ENCODE measurements at places on chromosomes 7 and 10.

DNA sequence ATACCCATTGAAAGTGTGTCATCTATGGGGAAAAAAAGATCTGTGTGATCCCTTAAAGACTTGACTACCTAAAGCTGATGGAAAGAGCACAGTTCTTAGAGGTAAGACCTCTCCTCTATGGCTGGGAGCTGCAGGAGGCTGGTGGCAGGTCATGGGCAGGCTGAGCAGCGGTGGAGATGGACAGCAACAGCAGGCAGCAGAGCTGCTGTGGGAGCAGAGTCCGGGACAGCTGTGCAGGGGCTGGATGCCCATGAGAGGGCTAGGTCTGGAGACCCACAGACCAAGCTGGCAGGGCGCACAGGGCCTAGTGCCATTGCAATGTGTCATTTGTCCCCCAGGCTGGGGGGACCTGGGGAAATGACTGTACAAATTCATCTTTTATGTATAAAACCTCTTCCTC lies 13.4 kb upstream of the EPHA1 start:
- DNase-seq: no peak

GRCh38 chr7:151704299-151704959 lies 172.5 kb downstream of the PRKAG2 start:
- no peak for DNase-seq

- no peak for DNase-seq
Observed at GRCh38 chr7:98284335-98285036, 3.0 kb downstream of the BRI3 start.

- no peak for DNase-seq
Observed at GRCh38 chr10:17993361-17993760, 41.6 kb downstream of the SLC39A12 start.

- DNase-seq: no peak
Observed at GRCh38 chr7:108974641-108975040, 405.0 kb downstream of the DNAJB9 start.

- DNase-seq: no peak
Observed at GRCh38 chr7:140638173-140638791, 2.3 kb downstream of the DENND2A start.

Measured in activated CD4-positive, alpha-beta T cell treated with anti-CD3 and anti-CD28 coated beads, Interleukin-2, amount 50 U/mL, for 1 hour (primary cell).